ENCODE measurements at places on chromosomes 1 and 21.

- no peak for DNase-seq
Measured at GRCh38 chr1:51610637-51611036, 6.3 kb upstream of the OSBPL9 start.

DNA sequence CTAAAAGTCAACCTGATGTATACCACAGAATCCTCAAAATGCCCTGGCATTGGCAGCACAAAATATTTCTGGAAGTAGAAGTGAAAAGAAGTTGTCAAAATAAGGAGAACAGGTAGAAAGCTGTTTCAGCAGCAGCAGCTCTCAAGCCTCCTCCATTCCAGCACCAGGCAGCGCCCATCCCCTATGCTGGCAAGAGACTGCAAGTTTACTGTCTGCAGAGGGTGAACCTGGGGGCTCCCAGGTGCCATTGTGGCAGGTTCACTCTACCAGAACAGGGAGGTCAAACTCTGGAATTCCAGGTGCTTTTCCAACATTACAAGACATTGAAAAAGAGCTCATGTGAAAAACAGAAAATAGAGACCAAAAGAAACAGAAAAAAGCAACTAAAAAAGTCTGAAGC lies 128.8 kb upstream of the CTTNBP2NL start:
- no peak for DNase-seq

DNA sequence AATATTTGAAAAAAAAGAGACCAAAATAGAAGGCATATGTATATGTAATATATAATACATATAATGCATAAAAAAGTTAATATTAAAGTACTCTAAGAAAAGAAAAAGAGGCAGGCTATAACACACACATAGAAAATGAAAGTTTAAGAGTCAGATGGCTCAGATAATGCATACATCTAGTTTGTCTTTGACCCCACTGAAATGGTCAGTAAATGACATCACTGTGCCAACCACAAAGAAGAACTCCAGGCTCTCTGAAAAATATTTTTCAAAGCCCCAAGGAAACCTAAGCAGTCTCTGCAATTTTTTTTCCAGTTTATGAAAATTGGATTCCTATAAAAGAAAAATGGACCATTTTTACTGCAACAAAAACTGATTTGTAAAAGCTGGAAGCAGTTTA lies 55.4 kb upstream of the SCYL3 start:
- no peak for DNase-seq

DNA sequence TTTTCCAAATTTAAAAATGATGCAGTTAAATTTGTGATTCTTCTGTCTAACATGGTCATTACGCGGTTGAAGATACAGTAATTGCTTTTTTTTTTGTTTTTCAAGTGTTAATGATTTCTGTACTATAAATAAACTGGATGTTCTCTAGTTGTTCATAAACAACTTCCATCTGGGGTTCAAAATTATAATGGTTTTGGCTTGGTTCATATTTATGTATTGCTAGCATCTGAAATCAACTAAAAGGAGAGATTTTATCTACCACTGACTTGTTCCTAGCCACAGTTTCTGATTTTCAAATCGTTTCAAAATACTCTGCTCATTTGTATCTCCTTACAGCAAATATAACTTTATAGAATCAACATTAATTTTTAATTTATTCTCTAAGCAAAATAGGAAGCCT lies 35.2 kb upstream of the PLPPR4 start:
- no peak for DNase-seq

DNA sequence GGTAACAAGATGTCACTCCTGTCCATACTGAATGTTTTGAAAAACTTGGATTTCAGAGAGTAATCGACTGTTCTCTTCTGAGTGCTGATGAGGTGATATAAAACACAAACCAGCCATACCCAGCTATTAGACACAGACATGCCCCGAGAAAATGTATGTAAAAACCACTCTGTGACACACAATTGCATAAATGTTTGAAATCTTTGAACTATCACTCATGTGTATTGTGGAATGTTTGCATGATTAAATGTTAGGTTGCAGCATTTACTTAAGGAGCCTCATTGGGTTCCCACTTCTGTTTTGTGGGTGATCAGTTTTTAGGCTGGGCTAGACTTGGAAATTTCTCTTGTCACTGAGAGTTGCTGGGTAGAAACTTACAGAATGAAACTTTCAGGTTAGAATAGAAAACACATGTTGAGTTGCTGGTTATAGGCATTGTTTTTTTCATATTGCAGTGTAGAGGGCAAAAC lies 270.4 kb upstream of the B3GALT2 start:
- no peak for DNase-seq

- no peak for DNase-seq
Measured at GRCh38 chr21:27954543-27955165, 987.8 kb upstream of the ADAMTS5 start.

DNA sequence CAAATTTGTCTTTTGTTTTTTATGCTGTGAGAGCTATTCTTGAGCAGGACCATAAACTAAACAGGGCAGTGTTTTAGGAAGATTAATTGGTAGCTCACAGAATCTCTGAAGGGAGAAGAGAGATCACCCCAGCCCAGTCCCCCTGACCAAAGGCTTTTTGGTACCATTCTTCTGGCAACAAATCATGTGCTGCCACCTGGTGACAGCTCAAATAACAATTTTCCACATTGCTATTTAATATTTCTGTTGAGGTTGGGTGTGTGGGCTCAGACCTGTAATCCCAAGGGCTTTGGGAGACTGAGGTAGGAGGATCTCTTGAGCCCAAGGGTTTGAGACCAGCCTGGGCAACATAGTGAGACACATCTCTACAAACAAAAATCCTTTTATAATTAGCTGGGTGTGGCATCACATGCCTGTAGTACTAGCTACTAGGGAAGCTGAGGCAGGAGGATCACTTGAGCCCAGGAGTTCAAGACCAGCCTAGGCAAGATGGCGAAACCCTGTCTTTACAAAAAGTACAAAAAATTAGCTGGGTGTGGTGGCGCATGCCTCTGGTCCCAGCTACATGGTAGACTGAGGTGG lies 2.2 kb upstream of the TESK2 start:
- no peak for DNase-seq

GRCh38 chr21:15552914-15553494 lies 176.8 kb upstream of the USP25 start:
- DNase-seq = no peak

DNA sequence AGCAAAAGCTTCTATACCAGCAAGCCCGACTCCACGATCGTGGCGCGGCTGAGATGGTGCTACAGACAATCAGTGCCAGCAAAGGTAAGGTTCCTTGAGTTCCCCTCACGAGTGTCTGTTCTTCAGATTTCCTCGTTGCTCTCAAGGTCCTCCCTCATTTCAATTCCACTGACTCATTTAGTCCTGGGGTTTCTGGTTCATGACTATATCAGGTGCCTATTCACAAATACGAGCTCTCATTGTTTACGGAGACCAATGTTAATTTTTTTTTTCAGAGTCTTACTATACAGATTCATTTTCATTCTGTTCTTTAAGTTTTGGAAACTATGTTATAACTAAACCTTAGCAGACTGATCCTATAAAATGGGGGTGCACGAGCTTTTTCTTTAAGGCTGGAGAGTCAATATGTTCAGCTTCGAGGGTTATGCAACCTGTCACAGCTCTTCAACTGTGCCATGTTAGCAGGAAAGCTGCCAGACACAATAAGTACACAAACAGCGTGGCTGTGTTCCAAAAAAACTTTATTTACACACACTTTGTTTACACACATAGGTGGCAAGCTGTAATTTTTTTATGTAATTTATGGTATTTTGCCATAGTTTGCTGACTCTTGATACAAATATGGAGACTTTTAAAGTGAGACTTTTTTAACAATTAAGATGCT lies 134.3 kb downstream of the ZP4 start:
- no peak for DNase-seq

- DNase-seq = no peak
Measured at GRCh38 chr1:204368996-204369726, 9.4 kb upstream of the PLEKHA6 start.

All from retinal pigment epithelial cell (primary cell).